ENCODE measurements at places on chromosomes 13 and 19.

- peak; percentile 63 for DNase-seq
These were observed 44.5 kb upstream of the GTF3A start for GRCh38 chr13:27379694-27380641.

DNA sequence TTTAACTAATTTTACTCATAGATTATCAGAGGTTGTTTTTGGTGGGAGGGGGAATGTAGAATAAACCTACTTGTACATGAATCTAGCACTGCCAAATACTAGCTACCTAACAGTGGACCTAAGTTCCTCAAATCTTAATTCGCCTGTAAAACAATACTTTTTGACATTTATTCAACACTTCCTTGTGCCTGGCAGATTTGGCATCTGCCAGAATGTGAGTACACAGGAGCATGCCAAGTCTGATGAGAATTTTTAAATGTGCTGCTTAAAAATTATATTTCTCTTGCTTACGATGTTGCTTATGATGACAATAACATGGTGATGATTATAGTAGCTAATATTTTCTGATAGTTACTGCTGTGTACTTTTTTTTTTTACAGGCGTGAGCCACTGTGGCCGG lies 240.2 kb upstream of the STARD13 start:
- no peak for DNase-seq

DNA sequence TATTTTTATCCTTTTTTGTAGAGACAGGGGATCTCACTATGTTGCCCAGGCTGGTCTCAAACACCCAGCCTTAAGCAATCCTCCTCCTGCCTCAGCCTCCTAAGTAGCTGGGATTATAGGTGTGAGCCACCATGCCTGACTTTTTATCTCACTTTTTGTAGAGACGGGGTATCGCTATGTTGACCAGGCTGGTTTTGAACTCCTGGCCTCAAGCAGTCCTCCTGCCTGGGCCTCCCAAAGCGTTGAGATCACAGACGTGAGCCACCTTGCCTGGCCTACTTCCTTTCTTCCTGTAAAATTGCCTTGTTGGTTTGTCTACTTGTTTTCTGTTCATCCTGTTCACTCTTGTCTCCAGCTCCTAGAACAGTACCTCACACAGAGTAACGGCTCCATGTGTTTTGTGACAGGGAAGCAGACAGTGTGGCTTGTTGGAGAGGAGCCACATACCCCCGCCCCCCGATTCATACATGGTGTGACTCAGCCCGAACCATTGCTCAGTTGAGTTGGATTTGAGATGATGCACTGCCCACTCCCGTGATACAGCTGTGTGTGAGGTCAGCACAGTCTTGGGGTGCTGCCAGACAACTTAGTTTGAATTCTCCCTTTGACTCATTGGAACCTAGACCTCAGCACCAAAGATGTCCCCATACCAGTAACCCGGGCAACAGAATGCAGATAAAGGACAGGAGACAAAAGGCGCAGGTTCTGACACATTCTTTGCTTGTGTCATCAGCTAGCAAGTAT lies 34.2 kb downstream of the GPR42 start:
- DNase-seq = peak; percentile 89

- no peak for DNase-seq
These were observed 61.4 kb downstream of the MICU2 start for GRCh38 chr13:21542563-21542962.

- no peak for DNase-seq
These were observed 723.2 kb downstream of the PCDH9 start for GRCh38 chr13:66506979-66507378.

DNA sequence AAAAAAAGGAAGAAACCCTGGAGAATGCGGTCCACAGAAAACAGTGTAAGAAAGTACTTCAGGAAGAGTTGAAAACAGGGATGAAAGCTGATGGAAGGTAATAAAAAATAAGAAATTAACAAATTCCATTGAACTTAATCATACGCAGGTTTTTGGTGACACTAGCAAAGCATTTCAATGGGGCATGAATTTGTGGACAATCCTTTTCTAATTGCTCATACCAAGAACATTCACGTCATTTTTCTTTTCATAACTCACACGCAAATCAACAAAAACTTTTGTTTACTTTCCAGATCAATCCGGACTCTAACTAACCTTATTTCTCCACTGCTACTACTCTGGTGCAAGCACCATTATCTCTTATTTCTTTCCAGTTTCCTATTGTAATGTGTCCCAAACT lies 1195.0 kb downstream of the SLITRK5 start:
- no peak for DNase-seq

GRCh38 chr13:53110614-53111013 lies 82.0 kb downstream of the OLFM4 start:
- no peak for DNase-seq

DNA sequence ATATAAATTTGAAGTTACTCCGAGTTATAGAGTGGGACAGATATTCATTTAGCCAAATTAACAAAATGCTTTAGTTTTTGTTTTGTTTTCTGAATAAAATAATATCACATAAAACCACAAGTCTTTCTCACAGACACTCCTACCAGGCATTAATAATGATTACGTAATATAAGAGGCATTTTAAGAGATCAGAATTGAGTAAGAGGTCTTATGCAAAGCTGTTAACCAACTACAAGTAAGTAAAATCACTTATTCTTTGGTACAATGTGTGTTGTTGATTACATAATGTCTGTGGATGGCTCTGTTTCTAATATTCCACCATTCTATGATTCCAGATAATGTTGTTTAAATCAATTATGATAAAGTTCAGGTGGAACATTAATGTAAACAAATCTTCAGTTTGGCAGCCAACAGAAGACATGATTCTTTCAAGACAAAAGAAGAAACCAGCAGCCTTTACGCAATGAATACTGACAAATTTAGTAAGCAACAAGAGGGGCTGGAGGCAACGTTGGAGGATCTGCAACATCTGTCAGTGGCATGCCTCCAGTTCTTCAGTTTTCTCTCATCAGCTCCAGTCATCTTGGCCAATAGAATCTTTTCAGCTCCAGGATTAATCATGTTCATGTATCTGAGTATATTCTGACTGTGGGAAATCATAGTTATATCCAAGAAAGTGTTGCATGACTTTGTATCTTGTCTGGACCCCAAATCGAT lies 403.8 kb downstream of the SLITRK5 start:
- DNase-seq = no peak

DNA sequence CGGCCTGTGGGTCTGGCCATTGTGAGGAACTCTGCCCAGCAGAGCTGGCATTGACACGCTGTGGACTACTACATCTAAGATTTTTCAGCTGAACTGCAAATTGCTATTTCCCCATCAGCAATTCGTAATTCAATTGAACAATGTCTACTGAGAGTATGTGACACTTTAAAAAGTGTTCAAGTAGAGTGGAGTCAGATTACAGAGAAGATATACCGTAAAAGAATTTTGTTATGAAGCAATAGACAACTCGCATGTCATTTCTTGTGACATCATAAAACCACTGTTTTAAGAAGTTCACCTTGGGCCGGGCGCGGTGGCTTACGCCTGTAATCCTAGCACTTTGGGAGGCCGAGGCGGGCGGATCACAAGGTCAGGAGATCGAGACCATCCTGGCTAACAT lies 32.5 kb upstream of the C1QTNF9 start:
- no peak for DNase-seq

DNA sequence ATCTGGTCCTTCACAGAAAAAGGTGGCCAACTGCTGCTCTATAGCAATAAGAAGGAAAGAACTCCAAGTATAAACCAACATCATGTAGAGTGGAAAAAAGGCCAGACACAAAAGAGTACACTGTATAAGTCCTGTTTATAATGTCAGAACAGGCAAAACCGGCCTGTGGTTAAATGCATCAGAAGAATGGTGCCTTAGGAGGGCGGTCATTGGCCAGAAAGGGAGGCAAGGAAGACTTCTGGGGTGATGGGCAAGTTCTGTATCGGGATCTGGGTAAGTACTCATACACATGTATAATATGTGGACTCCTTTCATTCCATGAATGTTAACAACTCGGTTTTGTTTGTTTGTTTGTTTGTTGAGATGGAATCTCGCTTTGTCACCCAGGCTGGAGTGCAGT lies 4.1 kb downstream of the ETHE1 start:
- DNase-seq = no peak

GRCh38 chr13:114095486-114095885 lies 36.9 kb downstream of the RASA3 start:
- DNase-seq = no peak

DNA sequence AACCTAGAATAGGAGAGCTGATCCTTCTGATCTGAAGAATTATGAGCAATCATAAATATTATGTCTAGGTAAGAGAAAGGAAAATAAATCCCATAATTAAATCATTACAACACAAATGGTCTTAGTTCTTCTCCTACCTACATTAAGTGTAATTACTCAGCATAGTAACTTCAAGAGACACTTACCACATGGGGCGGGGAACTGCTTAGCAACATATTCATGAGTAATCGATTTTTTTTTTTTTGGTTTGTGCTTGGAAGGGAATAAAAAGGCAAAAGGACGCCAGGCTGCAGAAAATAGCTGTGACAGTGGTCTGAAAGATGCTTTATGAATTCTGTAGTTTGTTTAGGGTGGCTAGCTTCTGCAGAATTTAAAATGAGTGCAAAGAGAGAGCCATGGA lies 103.3 kb upstream of the HTR2A start:
- DNase-seq = no peak

DNA sequence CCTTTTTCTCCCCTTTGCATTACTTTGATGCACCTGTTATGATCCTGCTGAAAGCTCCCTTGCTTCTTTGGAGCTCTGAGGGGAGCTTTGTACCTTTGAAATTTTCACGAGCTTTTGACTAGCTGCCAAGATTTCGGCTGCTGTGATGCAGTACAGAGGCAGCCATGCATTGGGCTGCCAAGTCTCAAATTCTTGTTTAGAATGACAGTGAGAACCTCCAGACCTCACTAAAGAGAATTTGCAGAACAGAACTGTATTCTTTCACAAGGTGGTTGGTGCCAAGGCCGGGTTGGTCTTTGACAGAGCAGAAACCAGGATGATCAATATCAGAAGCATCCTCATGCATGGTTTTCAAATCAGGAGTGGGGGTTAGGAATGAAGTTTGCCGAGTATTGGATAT lies 414.8 kb downstream of the GPC5 start:
- no peak for DNase-seq

DNA sequence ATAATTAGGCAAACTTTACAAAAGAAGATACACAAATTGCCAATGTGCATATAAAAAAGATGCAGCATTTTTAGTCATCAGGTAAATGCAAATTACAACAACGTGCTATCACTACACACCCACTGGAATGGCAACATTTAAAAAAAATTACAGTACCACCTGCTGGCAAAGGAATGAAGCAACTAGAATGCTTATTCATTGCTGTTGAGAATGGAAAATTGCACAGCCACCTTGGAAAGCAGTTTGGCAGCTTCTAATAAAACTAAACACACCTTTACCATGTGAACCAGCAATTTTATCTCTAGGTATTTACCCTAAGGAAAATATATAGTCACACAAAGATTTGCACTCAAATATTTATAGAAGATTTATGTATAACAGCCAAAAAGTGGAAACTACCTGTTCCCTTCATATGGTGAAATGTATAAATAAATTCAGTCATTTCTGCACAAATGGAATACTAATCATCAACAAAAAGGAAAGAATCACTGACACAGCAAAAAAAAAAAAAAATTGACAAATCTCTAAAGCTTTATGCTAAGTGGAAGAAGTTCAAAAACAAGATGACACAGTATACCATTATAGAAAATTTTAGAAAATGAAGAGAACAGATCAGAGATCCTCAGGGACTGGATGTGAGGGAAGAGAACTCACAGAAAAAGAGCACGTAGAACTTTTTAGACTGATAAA lies 30.3 kb downstream of the OXGR1 start:
- DNase-seq = no peak

GRCh38 chr13:114061047-114061446 lies 71.4 kb downstream of the RASA3 start:
- no peak for DNase-seq

DNA sequence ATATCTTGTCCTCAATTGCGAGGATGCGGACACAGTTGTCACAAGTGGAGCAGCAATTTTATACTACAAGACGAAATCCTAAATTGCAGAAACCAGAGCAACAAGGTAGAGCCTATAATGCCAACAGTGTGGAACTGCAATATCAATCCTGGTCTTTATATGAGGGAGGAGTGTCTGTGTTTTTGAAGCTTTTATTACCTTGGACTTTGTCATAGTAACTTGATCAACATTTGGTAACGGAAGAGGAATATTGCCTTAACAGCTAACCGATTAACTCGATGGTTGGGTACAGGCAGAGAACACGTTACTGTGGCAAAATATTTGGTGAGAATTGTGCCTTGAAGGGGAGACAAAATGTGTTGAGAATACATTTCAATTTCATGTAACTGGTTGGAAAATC lies 661.5 kb downstream of the FGF9 start:
- DNase-seq = no peak

GRCh38 chr13:24008679-24009078 lies 111.4 kb upstream of the C1QTNF9B start:
- DNase-seq = no peak

GRCh38 chr13:28138012-28138755 lies at the start of gene PAN3:
Gene PAN3 (plus strand): TSS chr13:28138545. CDS start chr13:28138658, 113 bp downstream.
- peak; percentile 90 for DNase-seq

- no peak for DNase-seq
These were observed 73.5 kb downstream of the PEPD start for GRCh38 chr19:33448159-33448516.

- DNase-seq = no peak
These were observed 4.2 kb upstream of the GP6 start for GRCh38 chr19:55042344-55042678.

DNA sequence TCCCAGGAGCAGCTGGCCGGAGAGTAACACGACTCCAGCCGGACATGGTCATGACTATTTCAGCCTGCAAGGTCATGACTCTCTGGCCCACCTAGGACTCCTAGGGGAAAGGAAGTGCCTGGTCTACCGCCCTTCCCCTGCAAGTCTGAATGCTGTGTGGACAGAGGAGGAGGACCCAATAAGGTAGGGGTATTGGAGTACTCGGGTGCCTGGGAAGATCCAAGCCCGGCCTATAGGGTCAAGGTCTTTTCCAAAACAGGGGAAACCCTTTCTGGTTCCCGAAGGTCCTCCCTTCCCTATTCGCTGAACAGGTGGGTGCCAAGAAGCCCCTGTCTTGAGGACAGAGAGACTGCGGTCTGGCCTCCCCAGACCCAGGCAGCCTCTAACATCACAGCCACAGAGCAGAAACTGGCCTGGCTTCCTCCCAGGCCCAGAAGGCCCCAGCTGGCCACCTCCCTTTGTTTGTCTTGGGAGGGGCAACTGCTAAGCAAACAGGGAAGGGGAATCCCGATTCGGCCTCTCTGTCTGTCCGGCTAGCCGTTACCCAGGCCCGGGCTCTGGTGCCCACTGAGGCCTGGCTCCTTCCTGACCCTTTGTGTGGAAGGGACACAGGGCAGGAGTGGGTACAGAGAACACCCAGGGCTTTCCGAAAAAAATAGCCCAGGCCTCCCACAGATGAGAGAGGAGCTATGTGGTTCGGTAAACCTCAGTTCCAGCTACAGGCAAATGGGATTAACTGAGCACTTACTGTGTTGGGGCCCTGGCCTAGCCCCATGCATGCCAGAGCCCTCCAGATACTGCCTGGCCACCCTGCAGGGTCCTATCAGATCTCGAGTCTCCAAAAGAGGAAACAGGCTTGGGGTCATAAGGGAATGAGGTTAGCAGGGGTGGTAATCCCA lies 5.2 kb upstream of the GRAMD1A start:
- no peak for DNase-seq

Measured in stimulated activated CD4-positive, alpha-beta T cell treated with anti-CD3 and anti-CD28 coated beads, Interleukin-1b, Interleukin-23, amount 100 ng/mL, for 48 hours (primary cell).